COR-L47 (cell line): ENCODE measurements at places on chromosomes 7 and 10.

GRCh38 chr10:111856631-111857030 lies 326.9 kb downstream of the GPAM start:
- no peak for DNase-seq

- DNase-seq: no peak
Measured at GRCh38 chr10:114808982-114809381, 12.6 kb upstream of the FHIP2A start.

DNA sequence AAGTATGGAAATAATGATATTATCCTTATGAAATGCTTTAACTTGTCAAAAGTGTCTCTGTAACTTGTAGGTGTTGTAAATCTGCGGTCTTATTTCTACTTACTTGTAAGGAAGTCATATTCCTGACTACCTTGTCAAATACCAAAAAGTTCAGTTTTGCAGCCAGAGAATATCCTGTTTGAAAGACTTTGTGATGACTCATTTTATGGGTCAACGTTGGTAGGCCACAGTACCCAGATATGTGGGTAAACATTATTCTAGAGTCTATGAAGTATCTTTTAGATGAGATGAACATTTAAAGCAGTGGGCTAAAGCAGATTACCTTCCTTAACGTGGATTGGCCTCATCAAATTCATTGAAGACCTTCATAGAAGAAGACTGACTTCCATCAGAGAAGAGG lies 195.3 kb downstream of the PPP1R9A start:
- DNase-seq: no peak

DNA sequence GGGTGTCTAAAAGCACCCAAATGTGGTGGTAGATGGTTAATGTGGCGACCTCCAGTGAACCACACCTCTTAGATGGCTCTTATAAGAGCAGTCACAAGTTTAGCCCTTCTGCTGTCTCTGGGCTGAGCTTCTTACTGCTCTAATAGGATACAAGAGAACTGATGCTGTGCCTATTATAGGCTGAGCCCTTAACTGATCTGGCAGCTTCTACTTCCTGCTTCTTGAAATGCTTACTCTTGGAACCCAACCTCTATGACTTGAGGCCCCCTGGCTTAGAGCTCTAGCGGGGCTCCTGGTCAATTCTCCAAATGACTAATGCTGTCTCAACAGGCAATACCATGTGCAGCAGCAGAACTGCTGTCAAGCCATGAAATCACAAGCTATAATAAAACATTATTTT lies 35.0 kb upstream of the LSM8 start:
- DNase-seq: no peak

GRCh38 chr10:115379064-115379463 lies 285.9 kb downstream of the ATRNL1 start:
- no peak for DNase-seq

DNA sequence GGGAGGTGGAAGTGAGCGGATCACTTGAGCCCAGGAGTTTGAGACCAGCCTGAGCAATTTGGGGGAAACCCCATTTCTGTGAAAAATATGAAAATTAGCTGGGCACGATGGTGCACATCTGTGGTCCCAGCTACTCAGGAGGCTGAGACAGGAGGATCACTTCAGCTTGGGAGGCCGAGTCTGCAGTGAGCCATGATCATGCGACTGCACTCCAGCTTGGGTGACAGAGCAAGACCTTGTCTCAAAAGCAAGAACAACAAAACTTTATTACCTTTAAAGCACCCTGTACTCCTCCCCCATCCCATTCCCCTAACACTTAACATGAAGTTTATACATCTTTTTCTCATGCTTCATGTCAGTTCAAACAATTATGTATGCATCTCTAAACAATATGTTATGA lies 1.3 kb upstream of the TMEM248 start:
- no peak for DNase-seq
